ENCODE measurements at places on chromosomes 2 and 18. TPM values are rescaled to one million over a fixed set of nuclear protein-coding genes. Genes with fewer than 3 reads are reported as not detected.

Gene CNDP1
- total RNA-seq: not detected

Gene DPYSL5
- not detected for total RNA-seq

Gene DNER
- 0.73 TPM for total RNA-seq

Gene MC2R
- total RNA-seq: not detected

Gene LDAH
- total RNA-seq: 23.3 TPM

Gene COLEC12
- total RNA-seq: 115 TPM

Gene UGT1A6
- not detected for total RNA-seq

Gene MAP2
- 0.78 TPM for total RNA-seq

Gene LHCGR
- total RNA-seq: not detected

Gene APLF
- total RNA-seq: 4.0 TPM

Gene STAT1
- total RNA-seq: 104 TPM

Gene GALR1
- total RNA-seq: not detected

Gene CHRNG
- total RNA-seq: not detected

Gene KIF1A
- not detected for total RNA-seq

Gene FNDC4
- 8.4 TPM for total RNA-seq

Gene IL18R1
- 0.73 TPM for total RNA-seq

Gene FSHR
- not detected for total RNA-seq

Gene B3GNT7
- not detected for total RNA-seq

Gene CPS1
- total RNA-seq: 15.4 TPM

Gene DAW1
- total RNA-seq: 2.0 TPM

Gene MREG
- 2.7 TPM for total RNA-seq

Gene CD226
- 0.59 TPM for total RNA-seq

Gene AQP4
- total RNA-seq: not detected

Gene LRRTM1
- total RNA-seq: under 0.01 TPM

Gene BOLL
- total RNA-seq: not detected

Gene SERPINB3
- total RNA-seq: not detected

Gene ACTR2
- total RNA-seq: 62.1 TPM

Measured in subcutaneous preadipocyte (primary cell).